ENCODE measurements at places on chromosomes 1 and 21.

- H3K27ac ChIP-seq, result no peak overlapping the region
- no peak overlapping the region for H3K4me3 ChIP-seq
- DNase-seq, result no peak
- no peaks in the 10 kb centered on the region for H3K36me3 ChIP-seq
- no peaks in the 10 kb centered on the region for H3K27me3 ChIP-seq
- no peaks in the 10 kb centered on the region for H3K4me1 ChIP-seq
Measured at GRCh38 chr1:229210844-229211243, 60.1 kb upstream of the RAB4A start.

- DNase-seq, result no peak
- no peak overlapping the region for H3K27ac ChIP-seq
- H3K4me1 ChIP-seq, result peaks cover 56% of the 10 kb centered on the region
- no peak overlapping the region for H3K4me3 ChIP-seq
- no peaks in the 10 kb centered on the region for H3K36me3 ChIP-seq
Measured at GRCh38 chr1:154867064-154867825, 2.8 kb downstream of the KCNN3 start.

DNA sequence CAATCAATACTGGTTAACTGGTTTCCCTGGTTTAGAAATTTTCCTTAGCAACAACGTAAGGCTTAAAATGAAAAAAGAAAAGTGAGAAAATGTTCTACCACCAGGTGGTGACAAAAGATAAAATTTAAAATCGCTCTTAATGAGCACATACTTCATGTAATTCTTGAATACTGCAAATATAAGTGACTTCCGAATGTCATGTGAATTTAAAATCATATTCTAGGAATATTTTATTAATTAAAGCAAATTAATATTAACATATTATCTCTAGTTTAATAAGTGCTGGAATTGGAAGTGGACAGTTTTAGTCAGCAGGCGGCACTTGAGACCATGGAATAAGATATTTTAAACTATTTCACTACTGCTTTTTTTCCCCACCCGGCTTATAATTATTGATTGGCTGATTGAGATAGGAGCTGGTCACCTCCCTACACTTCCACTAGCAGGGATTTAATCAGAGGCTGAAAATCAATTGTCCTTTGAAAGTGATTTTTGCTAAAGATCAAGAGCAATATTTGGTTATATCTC is 5.0 kb upstream of the ADAMTS1 start:
- H3K4me1 ChIP-seq, result peaks cover 48% of the 10 kb centered on the region
- H3K4me3 ChIP-seq, result peak overlapping the region; percentile 72
- H3K27ac ChIP-seq, result no peak overlapping the region
- DNase-seq, result no peak
- no peaks in the 10 kb centered on the region for H3K36me3 ChIP-seq

- no peak overlapping the region for H3K4me3 ChIP-seq
- no peaks in the 10 kb centered on the region for H3K27me3 ChIP-seq
- no peak for DNase-seq
- no peaks in the 10 kb centered on the region for H3K4me1 ChIP-seq
Measured at GRCh38 chr1:117919376-117919775, 10.0 kb downstream of the GDAP2 start.

DNA sequence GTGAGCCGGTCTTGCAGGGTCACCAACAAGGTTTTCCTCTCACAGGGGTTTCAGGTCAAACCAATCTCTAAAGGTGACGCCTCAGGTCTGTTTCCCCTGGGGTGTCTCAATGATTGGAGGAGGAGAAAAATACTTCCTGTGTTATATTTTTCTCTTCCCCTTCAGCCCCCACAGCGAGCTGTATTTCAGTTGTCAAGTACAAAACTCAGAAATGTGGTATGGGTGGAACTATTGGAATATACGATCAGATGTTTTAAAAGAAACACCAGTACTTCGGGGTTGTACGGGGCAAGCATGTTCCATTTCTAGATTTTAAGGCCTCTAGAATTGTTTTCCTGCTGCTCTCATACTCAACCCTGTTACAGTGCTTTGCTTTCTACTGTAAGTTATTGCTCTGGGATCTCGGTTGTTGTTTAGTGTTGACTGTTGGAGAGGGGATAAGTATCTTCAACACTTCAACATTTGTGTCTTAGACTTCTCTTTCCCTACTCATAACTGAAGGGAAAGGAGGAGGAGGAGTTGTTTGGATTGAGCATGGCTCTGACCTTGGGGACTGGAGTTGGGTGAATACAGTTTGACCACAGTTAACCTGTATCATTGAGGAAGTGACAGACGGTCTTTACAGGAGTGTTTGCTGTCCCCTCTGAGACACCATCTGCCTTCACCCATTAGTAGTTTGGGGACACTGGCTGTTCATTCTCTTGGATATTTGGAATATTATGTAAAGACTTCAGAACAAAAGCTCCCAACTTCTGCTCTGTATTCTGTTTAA is 2.0 kb downstream of the MAPKAPK2 start:
- H3K27ac ChIP-seq, result peak overlapping the region; percentile 95
- peaks cover 58% of the 10 kb centered on the region for H3K4me1 ChIP-seq
- H3K36me3 ChIP-seq, result no peaks in the 10 kb centered on the region
- peak overlapping the region; percentile 99 for H3K4me3 ChIP-seq

GRCh38 chr1:36481771-36482723 is 666 bp downstream of the CSF3R start:
- H3K36me3 ChIP-seq, result no peaks in the 10 kb centered on the region
- peaks cover 9% of the 10 kb centered on the region for H3K4me1 ChIP-seq
- no peak overlapping the region for H3K4me3 ChIP-seq
- peaks cover 5% of the 10 kb centered on the region for H3K27me3 ChIP-seq

GRCh38 chr1:113811156-113811887 is 954 bp downstream of the RSBN1 start:
- DNase-seq, result peak; percentile 14
- peaks cover 28% of the 10 kb centered on the region for H3K4me1 ChIP-seq
- H3K27me3 ChIP-seq, result no peaks in the 10 kb centered on the region
- H3K4me3 ChIP-seq, result peak overlapping the region; percentile 96
- H3K36me3 ChIP-seq, result peaks cover 4% of the 10 kb centered on the region

DNA sequence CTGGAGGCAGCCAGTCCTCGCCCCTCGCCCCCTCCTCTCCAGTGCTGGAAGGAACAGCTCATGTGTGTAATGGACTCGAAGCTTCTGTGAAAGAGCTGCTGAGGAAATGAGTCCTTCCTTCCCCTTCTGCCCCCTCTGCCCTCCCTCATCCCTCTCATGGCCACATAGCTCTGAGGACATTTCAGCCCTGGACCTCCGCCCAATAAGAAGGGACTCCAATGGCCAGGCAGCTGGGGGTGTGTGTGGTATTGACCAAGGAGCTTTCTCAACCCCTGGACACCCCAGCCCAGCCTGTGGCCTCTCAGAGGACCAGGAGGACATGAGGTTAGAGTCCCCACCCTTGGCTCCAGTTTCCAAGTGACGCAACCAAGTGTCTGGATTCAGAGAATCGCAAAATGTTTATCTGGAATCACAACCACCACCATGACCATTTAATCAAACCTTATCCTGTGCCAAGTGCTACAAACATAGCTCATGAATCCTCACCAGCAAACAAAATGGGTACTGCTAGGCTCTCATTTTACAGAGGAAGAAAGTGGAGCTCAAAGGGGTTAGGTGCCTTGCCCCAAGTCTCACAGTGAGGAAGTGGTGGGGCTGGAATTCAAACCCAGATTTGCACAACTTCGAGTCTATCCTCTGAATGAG is 47.8 kb upstream of the ECE1 start:
- no peaks in the 10 kb centered on the region for H3K36me3 ChIP-seq
- peaks cover 45% of the 10 kb centered on the region for H3K4me1 ChIP-seq
- no peak overlapping the region for H3K27ac ChIP-seq

GRCh38 chr1:67142931-67143330 is 8.2 kb upstream of the C1orf141 start:
- no peak for DNase-seq
- H3K36me3 ChIP-seq, result no peaks in the 10 kb centered on the region
- H3K4me3 ChIP-seq, result no peak overlapping the region
- no peaks in the 10 kb centered on the region for H3K4me1 ChIP-seq
- no peak overlapping the region for H3K27ac ChIP-seq

DNA sequence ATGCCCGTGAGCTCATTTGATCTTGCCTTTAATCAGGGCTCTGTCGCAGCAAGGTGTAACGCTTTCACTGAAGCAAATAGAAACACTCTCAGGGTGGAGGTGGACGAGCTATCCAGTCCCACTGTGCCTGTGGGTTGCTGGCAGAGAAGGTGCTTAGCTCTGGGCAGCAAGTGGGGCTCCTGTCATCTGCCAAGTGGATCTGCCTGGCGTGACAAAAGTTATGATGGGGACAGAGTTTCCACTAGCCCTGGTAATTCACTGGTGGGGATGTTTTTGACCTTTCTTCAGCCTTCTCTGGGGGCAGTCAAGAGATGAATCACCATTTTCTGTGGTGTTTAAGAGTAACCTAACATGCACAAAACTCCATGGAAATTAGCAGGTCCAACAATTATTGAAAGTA is 71.3 kb upstream of the EDEM3 start:
- H3K27me3 ChIP-seq, result no peaks in the 10 kb centered on the region
- no peak overlapping the region for H3K4me3 ChIP-seq
- no peaks in the 10 kb centered on the region for H3K36me3 ChIP-seq
- DNase-seq, result no peak
- H3K27ac ChIP-seq, result no peak overlapping the region

DNA sequence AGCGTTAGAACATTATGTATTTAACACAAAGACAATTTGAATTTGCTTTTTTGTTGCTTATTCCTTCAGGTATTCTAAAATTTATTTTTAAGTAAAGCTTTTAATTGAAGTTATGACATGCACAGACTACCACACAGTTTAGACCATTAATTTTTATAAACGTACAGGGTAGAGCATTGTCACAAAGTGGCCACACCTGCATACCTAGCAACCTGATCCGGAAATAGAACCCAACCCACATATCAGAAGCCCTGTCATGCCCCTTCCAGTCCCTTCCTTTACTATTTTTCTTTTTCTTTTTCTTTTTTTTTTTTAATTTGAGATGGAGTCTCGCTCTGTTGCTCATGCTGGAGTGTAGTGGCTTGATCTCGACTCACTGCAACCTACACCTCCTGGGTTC is 16.8 kb downstream of the CXADR start:
- peaks cover 18% of the 10 kb centered on the region for H3K4me1 ChIP-seq
- H3K36me3 ChIP-seq, result no peaks in the 10 kb centered on the region
- H3K27me3 ChIP-seq, result no peaks in the 10 kb centered on the region
- H3K4me3 ChIP-seq, result no peak overlapping the region

DNA sequence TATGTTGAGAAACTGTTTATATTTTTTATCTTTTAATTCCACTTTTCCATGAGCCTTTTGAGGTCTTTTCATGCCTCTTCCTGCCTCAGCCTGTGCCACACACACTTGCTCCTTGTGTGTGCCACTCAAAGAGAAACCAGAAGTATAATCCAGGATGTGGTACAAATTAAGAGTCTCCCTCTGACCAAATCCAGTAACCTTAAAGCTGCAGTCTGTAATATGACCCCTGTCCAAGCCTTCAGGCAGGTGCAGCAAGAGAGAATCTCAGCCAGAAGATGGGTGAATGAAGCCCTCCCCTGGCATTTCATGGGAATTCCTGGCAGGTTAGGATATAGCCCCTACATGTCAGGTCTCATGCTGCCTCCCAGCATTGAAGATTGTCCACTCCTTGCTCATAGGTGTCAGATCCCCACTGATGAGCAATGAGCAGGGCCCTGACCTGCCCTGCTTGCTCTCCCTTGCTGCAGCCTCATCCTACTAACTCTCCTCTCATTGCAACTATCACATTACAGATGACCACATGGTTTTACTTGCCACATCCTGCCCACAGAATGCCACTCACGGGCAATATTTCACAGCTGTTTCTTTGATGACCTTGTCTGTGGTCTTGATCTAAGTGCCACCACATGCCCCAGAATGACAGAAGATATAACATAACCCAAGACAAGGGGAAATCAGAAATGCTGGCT is 169.3 kb downstream of the SEC16B start:
- H3K36me3 ChIP-seq, result peaks cover 5% of the 10 kb centered on the region
- no peak for DNase-seq
- H3K4me1 ChIP-seq, result peaks cover 9% of the 10 kb centered on the region
- no peak overlapping the region for H3K27ac ChIP-seq
- no peak overlapping the region for H3K4me3 ChIP-seq

- no peaks in the 10 kb centered on the region for H3K4me1 ChIP-seq
- no peak overlapping the region for H3K4me3 ChIP-seq
- no peak overlapping the region for H3K27ac ChIP-seq
- H3K27me3 ChIP-seq, result peaks cover 26% of the 10 kb centered on the region
Measured at GRCh38 chr1:112074711-112075110, 85.2 kb upstream of the KCND3 start.

GRCh38 chr1:63523738-63524137 is 413 bp downstream of the EFCAB7 start:
- peak overlapping the region; percentile 100 for H3K27ac ChIP-seq
- peaks cover 2% of the 10 kb centered on the region for H3K36me3 ChIP-seq
- DNase-seq, result no peak
- peaks cover 30% of the 10 kb centered on the region for H3K4me1 ChIP-seq

DNA sequence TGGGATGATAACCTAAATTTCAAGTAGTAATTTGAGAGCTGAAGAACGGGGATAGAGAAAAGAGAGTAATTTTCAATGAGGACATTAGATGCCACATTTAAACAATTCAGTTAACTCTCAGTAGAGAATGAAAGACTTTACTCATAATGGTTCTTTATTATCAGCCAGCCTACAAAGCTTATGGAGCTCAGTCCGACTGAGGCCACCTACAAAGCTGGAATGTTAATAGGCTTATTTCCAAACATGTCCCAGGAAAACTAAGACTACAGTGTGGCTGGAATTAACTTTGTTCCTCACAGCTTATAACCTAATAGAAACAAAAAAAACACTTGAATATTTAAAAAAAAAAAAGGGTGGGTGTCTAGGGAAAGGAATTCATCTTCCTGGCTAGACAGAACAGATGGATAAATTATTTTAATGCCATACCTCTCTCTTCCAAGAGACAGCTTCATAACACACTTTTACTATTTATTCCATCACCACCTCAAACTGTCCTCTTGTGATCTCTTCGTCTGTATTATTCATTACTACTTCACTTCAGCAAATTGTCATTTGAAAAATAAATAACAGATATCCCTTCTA is 9.8 kb downstream of the SLC19A2 start:
- H3K27me3 ChIP-seq, result no peaks in the 10 kb centered on the region
- H3K36me3 ChIP-seq, result no peaks in the 10 kb centered on the region
- H3K4me1 ChIP-seq, result peaks cover 12% of the 10 kb centered on the region
- H3K27ac ChIP-seq, result no peak overlapping the region
- DNase-seq, result no peak
- H3K4me3 ChIP-seq, result no peak overlapping the region

- no peak overlapping the region for H3K4me3 ChIP-seq
- no peaks in the 10 kb centered on the region for H3K27me3 ChIP-seq
- H3K36me3 ChIP-seq, result no peaks in the 10 kb centered on the region
- H3K27ac ChIP-seq, result no peak overlapping the region
- peaks cover 8% of the 10 kb centered on the region for H3K4me1 ChIP-seq
Measured at GRCh38 chr1:97093741-97094140, 372.2 kb downstream of the PTBP2 start.

DNA sequence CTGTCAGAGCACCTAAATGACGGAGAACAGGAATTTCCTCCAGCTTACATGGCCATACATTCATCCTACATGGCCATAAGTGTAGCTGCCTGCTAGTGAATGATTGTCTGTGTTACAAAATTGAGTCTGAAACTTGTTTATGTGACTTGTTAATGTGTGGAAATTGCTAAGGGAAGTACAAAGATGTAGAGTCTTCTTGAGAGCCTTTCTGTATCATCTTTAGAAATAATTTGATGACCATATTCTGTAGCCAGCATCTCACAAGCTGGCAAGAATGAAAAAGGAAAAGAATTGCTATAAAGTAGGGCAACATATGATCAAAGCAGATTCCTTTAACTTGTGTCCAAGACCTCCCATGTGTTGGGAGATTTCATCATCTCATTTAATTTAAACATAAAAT is 339.2 kb upstream of the LRRC7 start:
- no peak overlapping the region for H3K4me3 ChIP-seq
- H3K27me3 ChIP-seq, result no peaks in the 10 kb centered on the region
- no peak overlapping the region for H3K27ac ChIP-seq
- DNase-seq, result no peak
- no peaks in the 10 kb centered on the region for H3K36me3 ChIP-seq

- peaks cover 3% of the 10 kb centered on the region for H3K36me3 ChIP-seq
- no peak overlapping the region for H3K4me3 ChIP-seq
- peaks cover 17% of the 10 kb centered on the region for H3K4me1 ChIP-seq
- DNase-seq, result no peak
Measured at GRCh38 chr1:230349020-230349393, 77.1 kb downstream of the PGBD5 start.

Measured in neural crest cell (in vitro differentiated cells).